ENCODE measurements at places on chromosomes 11 and 22.

DNA sequence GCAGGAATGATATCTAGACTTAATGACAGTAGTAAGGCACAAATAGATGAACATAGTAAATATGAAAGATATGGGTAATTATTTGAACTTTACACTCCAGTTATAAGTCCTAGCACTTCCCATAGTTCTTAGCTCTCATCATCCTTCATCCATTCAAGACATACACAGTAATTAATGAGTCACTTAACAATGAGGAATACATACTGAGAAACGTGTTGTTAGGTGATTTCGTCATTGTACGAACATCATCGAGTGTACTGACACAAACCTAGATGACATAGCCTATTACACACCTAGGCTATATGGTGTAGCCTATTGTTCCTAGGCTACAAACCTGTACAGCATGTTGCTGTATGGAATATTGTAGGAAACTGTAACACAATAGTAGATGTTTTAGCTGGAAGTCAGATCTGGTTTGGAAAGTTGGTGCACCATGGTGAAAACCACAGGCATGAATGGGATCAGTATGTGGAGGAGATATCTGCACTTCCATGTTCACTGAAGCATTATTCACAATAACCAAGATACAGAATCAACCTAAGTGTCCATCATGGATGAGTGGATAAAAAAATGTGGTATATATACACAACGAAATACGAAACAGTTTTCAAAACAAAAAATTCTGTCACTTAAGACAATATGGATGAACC is 229.9 kb upstream of the PITPNB start:
- DNase-seq = no peak

DNA sequence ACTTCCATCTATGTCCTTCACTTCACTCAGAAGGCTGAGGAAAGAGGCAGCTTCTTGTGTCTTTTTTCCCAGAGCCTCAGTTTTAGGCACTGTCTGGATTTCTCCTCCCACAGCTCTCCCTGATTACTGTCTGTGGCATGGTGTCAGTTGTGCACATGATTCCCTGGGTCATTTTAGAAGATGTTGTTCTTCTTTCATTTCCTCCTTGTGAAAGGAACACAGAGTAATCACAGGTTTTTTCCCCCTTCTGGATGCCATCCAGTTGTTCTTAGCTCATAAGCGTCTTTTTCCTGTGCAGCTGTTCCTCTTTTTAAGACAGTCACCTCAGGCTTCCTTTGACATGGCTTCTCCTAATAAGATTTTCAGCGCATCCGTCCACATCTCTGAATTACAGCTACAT is 212.2 kb downstream of the FAM181B start:
- DNase-seq = peak; percentile 14

DNA sequence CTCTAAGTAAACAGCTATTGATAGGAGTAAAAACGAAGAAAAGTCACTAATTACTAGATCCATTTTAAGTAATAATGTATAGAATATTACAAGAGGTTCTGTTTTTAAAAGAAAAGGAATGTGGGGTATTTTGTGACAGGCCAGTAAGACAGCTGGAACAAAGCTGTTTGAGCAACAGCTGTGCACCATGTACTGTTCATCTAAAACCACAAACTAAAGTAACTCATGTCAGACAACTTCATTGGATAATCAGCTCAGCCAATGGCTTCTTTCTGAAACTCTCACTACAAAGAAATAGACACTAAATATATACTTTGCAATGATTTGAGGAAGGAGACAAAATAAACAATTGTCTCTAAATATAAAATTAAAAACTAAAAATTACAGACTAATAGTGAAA is 16.1 kb downstream of the RRAS2 start:
- DNase-seq = no peak

DNA sequence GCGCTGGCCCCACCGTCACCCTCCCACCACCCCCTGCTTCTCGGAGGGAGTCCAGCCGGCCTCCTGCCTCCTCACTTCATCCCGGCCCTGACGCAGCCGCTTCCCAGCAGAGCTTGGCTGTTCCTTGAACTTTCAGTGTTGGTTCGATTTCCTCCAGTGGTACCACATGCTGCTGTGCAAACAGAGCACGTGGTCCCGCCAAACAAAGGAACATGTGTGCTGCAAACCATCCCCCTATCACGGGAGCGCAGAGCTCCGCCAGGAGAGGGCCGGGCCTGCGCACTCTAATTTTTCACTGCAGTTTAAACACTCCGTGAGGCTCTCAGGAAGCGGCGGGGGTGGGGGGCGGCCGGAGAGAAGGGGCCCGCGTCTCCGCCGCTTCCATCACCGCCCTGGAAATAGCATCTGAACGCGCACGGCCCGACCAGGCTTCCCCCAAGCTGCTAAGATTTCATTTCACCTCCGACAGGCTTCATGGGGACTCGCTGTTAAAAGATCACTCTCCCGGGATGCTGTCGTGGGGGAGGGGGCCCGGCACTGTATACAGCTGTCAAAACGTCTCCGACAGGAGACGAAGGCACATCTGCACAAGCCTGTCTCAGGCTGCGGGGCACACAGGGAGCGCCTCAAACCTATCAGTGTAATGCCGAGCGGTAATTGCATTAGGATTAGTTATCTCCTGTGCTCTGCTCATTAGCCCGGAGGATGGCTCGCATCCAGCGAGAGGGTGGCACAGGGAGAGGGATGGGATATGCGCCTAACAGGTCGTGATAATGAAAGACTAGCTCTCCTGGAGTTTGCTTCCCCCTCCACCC is 269.9 kb upstream of the SORL1-AS1 start:
- peak; percentile 99 for DNase-seq

DNA sequence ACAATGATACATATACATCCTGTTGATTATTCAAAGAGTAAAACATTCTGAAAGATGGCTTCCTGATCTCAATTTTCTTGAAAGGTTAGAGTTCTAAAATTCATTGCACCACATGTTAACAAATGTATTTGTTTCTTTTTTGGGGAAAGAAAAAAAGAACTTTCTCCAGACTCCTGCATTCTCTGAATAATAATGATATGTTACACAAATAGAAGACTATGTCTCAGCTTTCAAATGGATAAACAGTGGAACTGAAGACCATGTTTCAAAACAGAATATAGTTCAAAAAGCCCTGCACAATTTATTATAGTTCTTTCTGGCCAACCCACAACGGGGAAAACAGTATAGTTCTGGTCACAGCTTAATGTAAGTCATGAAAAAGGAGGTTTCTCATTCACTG is 277.0 kb downstream of the SBF2 start:
- DNase-seq = no peak

- peak; percentile 16 for DNase-seq
Observed at GRCh38 chr11:34601085-34601444, 19.8 kb upstream of the EHF start.

- DNase-seq = no peak
Observed at GRCh38 chr22:21753374-21754111, 17.9 kb upstream of the YPEL1 start.

DNA sequence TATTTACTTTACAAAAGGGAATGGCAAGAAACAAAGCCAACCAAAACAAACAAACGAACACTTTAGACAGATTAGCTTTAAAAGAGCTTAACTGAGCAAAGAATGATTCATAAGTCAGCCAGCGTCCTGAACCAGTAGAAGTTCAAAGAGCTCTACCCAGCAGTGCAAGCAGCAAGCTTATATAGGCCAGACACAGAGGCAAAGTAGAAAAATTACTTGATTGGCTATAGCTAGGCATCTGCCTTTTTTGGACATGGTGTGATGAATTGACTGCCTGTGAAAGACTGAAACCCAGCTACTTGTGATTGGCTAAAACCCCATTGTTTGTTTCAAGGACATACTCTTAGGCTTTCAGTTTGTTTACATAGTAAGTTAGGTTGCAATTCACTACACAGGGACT is 2120.0 kb upstream of the RAG2 start:
- DNase-seq = no peak

DNA sequence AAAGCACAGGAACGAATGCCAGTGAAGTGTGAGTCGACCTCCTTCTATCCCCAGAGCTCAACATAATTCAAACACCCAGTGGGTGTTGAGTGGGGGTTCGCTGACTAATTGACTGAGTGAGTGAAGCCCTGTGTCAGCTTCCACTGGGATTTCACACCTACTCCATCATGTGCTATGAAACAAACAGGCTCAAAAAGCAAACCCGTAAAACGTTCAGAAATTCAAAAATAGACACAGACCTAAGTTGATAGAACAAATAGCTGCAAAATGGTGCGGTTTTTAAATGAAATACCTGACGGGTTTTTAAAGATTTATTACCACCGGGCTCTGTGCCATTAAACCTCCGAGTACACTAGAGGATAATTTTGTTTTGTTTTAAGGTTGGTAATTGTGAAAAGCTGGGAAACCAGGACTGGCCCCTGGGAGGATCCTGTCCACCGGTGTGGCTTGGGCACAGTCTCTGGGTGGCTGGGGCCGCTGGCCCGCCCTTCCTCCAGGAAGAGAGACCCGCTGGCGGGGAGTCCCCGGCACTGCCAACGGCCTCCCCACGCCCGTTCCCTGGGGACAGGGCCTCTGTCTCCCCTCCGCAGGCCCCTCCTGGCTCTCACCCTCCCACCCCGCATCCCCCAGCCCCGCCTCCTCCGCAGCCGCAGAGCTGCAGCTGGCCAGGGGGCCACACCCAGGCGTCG is 13.6 kb downstream of the KCNJ5 start:
- peak; percentile 53 for DNase-seq

DNA sequence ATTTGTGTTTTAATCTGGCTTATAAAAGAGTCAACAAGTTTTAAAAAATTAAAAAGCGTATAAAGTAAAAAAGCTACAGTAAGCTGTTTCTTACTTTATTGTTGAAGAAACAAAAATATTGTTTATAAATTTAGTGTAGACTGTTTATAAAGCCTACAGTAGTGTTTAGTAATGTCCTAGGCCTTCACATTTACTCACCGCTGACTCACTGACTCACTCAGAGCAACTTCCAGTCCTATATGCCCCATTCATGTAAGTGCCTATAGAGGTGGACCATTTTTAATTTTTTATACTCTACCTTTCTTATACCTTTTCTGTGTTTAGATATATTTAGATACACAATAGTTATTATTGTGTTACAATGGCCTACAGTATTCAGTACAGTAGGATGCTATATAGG is 12.2 kb downstream of the MPPED2 start:
- no peak for DNase-seq

DNA sequence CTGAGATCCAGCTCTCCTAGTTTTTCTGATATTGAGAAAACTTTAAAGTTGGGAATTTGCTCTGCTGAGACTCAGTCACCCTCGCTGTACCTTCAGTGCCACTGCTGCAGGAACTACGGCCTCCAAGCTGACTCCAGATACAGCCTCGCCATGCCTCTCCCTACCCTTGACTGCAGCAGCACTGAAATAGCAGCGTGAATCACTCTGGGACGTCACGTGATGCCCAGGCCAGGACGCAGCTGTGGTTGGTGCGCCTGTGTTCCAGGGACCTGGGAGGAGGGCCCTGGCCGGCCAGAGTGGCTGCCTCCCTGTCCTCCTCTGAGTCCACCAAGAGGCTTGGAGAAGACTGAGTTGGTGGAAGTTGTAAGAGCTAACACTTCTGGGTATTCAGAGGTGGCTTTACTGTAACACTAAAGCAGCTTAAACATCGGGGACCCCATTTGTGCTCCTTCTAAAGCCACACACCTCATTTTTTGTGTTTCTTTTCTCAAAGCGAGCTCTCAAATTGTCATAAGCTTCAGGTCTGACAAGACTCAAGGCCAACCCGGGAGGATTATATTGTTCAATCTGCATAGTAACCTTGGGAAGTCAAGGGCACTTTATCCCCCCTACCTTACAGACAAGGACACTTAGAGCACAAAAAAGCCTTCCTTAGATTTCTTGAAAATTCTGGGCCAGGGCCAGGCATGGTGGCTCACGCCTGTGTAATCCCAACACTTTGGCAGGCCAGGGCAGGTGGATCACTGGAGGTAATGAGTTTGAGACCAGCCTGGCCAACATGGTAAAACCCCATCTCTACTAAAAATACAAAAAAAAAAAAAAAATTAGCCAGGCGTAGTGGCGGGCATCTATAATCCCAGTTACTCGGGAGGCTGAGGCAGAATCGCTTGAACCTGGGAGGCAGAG is 4.2 kb upstream of the STIP1 start:
- DNase-seq = peak; percentile 58

DNA sequence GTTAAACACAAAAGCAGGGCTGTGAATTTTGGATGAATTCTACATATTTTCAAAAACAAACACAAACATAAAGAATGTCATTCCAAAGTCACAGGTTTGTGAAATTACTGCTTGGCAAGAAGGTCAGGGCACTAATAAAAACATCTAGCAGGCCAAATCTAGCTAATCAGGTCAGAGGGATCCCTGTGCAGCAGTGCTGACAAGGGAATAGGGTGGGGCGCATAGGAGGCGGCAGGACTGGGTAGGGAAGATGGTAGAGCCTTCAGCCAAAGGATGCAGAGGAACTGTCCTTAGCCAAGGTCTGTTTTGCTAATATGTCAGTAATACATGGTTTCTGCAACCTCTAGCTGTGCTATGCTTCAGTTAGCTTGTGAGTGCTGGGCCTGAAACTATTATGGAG is 396.6 kb downstream of the TENM4 start:
- DNase-seq = no peak

DNA sequence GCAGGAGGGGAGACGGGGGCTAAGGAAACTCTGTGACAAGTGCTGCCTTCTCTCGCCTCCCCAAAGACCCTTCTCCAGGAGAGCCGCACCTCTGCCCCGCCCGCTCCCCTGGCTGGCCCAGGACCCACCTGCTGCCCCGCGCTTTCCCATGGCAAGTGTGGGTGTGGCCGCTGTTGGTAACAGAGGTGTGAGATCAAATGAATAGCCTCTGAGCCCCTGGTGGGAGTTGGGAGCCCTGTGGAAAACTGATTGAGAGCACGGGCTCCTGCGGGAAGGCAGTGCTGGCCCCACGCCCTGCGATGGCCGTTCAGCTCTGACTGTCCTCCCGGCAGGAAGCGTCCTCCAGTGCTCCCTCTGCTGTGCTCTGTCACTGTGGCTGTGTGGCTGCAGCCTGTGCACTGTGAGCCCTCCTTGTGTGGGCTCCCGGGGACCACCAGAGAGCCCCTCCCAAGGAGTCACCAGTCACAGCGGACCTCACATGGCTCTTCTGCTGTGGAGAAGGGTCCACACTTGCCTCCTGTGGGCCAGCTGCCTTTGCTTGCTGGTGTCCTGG is 1275.9 kb downstream of the BRD1 start:
- DNase-seq = no peak

DNA sequence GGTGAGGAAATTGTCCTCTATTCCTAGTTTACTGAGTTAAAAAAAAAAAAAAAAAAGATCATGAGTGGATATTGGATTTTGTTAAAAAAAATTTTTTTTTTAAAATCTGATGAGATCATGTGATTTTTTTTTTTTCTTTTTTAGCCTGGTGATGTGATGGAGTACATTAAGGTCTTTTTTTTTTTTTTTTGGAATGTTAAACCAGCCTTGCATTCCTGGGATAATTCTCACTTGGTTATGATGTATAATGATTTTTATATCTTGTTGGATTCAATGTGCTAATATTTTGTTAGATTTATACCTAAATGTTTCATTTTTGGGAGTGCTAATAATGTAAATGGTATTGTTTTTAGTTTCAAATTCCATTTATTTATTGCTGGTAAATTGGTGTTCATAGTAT is 43.3 kb downstream of the DDX10 start:
- DNase-seq = no peak

All from brain (organoid and tissue), 16 donors.